ENCODE measurements at places on chromosomes 2 and 18.

- peak; percentile 16 for DNase-seq
These were observed 19.0 kb downstream of the RHOB start for GRCh38 chr2:20465716-20466394.

GRCh38 chr2:72932045-72932740 lies 14.9 kb downstream of the EMX1 start:
- DNase-seq: no peak

- no peak for DNase-seq
These were observed 133.7 kb downstream of the ALPK2 start for GRCh38 chr18:58495207-58495606.

DNA sequence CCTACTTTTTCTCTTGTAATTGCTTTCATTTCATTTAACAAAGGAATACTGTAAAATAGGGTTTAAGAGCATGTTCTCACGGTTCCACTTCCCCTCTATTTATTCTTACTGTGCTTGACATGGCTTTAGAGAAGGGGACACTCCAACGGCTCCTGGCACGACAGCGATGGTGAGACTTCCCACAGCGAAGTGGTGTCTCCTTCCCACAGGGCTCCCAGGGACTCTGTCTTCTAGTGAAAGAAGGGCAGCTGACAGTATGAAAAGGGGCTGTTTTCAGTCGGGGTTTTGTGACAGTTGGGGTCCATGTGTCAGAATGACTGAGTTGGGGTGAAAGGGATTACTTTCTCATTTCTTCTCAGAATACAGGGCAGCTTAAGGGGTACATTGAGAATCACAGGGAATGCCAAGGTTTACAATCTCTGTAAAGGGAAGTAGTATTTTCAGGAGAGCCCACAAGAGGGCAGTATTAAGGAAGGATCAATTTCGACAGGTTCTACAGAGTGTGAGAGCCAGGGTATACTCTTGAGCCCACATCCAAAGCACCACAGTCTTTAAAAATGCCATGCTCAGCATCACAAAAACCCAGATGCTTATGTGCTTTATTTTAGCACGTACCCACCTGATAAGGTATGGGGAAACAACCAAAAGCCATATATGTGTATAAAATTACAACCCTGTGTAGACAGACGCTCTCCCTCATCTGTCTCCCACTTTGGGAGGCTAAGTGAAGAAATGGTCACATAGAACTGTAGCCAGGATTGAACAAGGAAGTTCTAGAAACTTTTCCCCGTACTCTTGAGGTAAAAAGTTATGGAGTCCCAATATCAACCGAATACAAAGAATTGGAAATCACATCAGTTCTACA lies 31.3 kb upstream of the RAPGEF4 start:
- DNase-seq: peak; percentile 29

Measured in NCI-H1436 (cell line).